ENCODE measurements at places on chromosomes 12 and 14.
A peak's percentile ranks its signal among the peaks of the same experiment; 100 is the strongest.

- no peak for DNase-seq
Observed at GRCh38 chr12:105538880-105539279, 208.4 kb downstream of the C12orf75 start.

DNA sequence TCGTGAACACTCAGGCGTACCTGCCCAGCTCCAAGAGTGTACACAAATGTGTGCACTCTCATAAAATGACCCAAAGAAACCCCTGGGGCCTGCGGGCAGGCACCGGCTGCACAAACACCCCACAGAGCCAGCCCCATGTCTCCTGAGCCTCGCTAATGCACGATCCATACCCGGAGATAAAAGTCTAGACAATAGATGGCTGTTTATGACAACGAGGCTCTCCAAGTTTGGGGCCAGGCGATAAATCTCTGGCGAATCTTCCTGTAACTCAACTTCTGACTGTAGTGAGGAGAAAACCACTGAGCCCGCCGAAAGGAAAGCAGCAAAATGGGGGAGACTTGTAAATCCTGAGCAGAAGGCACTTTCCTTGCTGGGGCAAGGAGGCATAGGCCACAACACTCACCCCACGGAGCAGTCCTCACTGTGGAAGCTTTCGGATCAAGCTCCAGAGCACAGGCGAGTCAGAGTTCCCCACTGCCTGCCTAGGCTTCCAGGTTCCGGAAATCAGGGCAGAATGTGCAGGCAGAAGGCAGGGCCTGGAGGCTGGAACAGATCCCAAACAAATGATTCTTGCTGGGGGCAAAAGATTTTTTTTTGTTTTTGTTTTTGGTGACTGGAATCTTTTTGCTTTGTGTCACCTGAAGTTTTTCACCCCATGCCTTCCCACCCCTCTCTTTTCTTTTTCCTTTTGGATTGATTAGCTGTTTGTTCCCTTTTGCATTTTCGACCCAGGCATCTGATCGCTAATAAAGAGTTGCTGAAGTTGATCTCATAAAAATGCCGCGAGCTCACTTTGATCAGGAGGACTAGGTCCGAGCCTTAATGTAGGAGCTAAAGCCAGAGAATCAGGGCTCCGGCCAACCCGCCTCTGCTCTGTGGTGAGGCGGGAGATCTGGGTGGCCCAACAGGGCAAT lies 4.5 kb upstream of the HOXC11 start:
- DNase-seq = no peak

GRCh38 chr14:84025106-84026012 lies 1504.6 kb upstream of the FLRT2 start:
- no peak for DNase-seq

DNA sequence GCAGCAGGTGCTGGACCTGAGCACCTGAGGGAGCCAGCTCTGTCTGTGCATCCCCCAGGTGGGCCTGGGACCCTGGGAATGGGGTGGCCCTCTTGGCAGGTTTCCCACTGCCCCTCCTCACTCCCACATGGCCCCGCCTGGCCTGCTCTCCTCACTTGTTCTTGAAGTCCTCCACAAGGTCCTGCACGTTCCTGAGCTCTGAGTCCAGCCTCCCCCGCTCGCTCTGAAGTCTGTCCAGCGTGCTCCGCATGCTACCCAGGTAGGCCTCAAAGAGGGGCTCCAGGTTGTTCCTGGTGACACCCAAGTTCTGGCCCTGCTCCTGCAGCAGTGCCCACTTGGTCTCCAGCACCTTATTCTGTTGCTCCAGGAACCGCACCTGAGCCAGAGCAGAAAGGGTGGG lies 2.9 kb downstream of the KRT79 start:
- DNase-seq = no peak

- no peak for DNase-seq
Observed at GRCh38 chr12:52662918-52663229, 10.9 kb upstream of the KRT2 start.

GRCh38 chr14:80419769-80420168 lies 208.5 kb upstream of the DIO2 start:
- DNase-seq = no peak

DNA sequence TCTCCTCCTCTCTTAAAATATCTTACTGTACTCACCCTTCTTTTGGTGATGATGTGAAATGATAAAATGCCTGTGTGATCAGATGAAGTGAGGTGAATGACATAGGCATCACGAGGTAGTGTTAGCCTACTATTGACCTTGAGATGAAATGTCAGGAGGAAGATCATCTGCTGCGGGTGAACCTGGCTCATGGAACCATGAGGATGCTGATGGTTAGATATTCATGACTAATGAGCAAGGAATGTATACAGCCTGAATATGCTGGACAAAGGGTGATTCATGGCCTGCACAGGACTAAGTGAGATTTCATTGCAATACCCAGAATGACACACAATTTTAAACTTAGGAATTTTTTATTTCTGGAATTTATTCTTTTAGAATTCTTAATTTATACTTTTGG lies 89.6 kb downstream of the DAAM1 start:
- peak; percentile 54 for DNase-seq

- DNase-seq = no peak
Observed at GRCh38 chr12:20805921-20806320, 4.6 kb upstream of the SLCO1B3 start.

DNA sequence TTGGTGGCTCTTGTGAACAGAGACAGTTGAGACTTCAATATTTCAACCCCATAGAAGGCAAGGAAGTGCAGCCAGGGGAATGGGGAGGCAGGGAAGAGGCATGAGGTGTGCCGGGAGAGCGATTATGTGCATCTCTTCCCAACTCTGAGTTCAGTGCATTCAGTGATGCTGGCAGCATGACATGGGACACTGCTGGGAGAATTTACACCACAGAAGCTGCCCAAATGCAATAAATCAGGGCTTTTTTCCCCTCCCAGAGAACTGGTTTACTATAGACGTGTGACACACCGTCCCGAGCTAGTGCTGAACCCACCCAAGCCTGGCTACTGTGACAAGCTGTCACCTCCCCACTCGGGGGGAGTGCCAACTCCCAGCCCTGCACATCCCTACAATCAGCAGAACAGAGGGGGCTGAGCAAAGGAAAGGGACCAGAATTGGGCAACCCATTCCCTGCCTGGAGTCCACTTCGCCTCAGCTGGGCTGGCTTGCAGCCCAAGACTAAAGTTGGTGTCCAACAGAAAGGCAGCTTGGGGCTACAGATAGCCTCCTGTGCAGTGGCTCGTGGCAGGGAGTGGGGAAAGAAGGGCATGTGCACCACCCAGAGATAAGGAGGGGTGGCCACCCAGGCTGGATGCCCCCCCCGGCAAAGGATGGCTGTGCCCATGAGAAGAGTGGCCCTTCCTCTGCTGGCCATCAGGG lies 16.7 kb downstream of the AHSA1 start:
- DNase-seq = no peak

DNA sequence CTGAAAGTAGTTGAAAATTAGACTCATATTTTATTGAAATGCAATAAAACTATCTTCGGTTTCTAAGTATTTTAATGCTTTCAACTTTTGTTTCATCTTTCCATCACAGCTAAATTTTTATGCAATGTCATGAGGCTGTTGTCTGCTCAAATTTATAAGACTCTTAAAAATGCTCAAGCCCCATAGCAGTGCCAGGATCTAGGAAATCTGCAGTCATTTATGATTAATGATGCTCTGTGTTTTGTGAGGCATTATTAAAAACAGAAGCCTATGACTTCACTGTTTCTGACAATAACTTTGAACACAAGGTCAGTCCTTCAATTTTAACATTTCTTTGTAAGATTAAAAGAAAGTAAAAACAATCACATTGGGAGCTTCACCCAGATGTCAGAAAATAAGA lies 112.5 kb downstream of the ALX1 start:
- no peak for DNase-seq

- DNase-seq = no peak
Observed at GRCh38 chr12:54033106-54033979, 493 bp downstream of the HOXC5 start.

GRCh38 chr12:116916714-116917114 lies 6.0 kb downstream of the FBXW8 start:
- DNase-seq = peak; percentile 31

- DNase-seq = peak; percentile 18
Observed at GRCh38 chr14:51328064-51328771, 88.2 kb downstream of the TMX1 start.

GRCh38 chr12:5561057-5561456 lies 129.1 kb downstream of the NTF3 start:
- DNase-seq = no peak
